ENCODE measurements at places on chromosomes 7 and 10.

- no peak for DNase-seq
Measured at GRCh38 chr7:128026551-128026950, 4.7 kb downstream of the LRRC4 start.

DNA sequence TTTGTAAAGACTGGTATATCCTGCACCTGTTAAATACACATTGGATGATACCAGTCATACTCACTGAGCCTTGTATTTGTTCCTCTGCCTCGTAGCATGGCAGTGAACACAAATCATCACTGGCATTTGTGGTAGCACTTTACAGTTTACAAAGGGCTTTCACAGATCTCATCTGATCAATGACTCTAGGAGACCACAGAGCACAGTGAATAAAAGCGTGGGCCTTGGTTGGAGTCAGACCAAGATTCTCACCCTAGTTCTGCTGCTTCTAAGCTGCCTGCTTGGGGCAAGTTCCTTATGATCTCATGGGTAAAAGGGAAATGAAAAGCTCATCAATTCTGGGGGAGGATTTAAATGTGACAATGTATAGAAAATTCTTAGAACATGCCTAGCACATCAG is 129.9 kb upstream of the AGK start:
- DNase-seq, result no peak

- no peak for DNase-seq
Measured at GRCh38 chr7:47934831-47935230, 13.4 kb downstream of the PKD1L1 start.

- no peak for DNase-seq
Measured at GRCh38 chr10:25902002-25902401, 32.0 kb upstream of the MYO3A start.

DNA sequence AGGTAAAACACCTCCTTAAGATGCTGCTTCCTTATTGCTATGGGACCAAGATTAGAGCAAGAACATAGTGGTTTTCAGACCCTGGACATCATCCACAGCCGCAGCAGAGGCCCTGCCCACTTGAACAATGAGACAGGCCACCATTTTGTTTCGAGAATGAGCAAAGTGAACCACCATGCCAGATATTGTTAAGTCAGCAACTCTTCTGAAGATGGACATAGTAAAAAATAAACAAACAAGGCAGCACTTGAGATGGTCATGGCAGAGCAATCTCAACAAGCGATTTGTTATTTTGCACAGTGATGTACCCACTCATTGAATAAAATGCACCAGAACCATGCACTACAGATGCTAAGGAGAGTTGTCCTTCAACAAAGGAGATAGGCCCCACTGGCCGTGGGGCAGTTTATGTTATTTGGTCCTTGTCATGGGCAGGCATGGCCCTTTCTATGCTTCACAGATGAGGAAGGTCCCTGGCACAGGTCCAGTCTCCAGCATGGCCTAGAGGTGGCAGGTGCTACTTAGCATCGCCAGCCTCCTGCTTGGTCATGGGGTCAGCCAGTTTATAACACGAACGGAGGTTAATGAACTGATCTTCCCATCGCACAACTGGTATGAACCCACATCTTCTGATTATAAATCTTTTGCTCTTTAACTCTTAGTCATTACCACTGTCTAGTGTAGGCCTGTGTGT is 44.1 kb downstream of the IKZF1 start:
- no peak for DNase-seq

DNA sequence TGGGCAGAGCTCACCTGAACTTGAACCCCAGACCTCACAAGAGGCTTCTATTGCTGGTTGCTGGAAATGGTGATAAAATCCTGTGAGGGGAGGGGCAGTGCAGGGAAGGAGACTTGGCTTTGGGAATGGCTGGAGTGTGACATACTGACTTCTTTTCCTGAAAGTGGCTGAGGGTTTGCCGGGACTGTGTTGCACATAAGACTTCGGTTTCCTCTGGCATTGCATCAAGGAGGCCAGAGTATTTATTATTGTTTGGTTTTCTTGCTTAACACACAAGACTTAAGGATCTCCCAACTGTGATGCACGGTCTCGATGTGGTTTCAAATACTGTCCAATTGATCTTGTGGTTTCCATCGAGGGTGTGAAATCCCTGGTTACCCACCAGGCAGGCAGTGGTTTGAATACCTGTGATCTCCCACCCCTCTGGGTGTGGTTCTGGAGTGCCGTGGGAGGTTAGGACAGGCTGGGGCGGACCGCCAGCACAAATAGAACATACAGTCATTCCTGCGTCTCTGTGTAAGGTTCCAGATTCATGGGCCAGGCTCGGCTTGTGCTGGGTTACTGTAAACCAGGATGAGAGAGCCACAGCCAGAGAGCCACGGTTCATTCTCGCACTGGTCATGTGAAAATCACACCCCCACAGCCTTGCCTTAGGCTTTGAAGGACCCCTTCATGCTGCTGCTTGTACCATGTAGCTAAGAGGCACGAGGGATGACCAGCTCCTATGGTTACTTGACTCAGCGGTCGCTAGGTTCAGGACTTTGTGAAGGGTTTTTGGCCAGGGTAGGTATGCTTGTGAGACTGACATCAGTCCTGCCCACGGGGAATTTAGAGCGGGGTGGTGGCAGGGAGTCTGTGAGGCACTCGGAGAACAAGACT is 39.2 kb downstream of the WBP1L start:
- DNase-seq, result no peak

DNA sequence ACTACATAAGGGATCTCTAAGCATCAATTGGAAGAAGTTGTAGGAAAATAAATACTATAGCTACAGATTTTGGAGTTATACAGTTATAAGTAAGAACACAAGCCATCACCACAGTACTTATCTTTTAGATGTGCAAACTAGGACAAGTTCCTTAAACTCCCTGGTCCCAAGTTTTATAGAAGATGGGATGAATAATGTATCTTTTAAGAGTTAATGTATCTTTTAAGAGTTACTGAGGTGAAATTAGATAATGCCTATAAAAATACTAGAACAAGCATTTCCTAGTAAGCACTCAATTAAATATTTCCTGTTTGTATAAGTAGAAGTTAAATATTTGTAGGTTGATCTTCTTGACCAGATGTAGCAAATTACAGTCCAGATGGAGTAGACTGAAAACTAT is 56.8 kb downstream of the SEMA3A start:
- DNase-seq, result no peak
